ENCODE measurements at places on chromosomes 3 and 15.

- DNase-seq, result no peak
Observed at GRCh38 chr3:132344666-132345280, 27.6 kb downstream of the ACP3 start.

DNA sequence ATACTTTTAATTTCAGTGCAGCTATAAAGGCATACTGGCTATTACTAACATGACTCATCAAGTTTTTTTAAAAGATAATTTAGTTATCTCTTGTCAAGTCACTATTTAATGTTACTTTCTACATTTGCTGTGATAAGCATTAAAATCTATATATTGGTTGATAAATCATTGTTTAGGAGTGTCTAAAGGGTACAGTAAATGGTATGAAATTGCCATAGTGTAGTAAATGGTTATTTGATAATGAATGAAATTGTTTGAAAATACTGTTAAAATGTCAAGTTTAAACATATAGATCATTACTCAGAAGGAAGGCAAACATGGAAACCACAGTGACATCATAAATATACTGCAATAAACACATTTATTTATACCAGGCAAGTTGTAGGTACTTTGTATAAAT, 13.2 kb upstream of the BNIP2 start:
- DNase-seq, result no peak

GRCh38 chr3:24303057-24303754, 191.4 kb downstream of the THRB start:
- DNase-seq, result no peak

GRCh38 chr3:124792341-124793040, 62.2 kb downstream of the UMPS start:
- no peak for DNase-seq

DNA sequence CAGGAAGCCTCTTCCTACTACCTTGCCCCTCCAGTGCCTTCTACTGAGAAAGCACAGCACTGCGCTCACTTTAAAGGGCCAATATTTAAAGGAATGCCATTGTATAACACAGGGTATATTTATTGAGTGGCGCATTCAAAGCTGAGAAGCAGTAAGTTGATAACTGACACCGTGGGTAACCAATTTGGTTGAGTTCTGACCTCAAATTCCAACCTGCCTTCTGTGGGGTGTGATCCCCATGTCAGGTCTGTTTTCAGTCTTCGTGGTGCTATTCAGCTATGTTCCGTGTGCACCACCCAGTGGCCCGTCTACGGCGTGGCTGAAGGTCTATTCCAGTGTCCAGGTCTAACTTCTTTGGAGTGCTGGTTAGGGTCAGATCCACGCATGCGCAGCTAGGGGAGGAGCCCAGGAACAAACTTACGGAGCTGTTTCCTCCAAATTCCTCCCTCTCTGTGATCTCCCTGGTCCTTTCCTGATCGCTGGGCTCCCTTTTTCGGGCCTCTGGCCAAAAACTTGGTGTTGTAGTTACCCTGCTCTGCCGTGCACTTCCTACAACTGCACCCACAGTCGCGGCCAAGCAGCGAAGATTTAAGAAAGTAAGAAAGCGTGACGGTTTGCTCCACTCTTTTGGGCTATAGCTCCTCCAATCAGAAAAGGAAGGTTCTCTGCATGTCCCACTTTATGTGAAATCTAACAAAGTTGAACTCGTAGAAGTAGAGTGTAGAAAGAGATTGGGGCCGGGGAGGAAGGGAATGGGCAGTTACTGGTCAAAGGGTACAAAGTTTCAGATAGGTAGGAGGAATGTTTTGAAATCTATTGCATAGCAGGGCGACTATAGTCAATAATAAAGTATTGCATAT, 7.7 kb downstream of the LRRC2 start:
- peak; percentile 55 for DNase-seq

- DNase-seq, result no peak
Observed at GRCh38 chr15:68435966-68436365, 4.0 kb upstream of the ITGA11 start.

DNA sequence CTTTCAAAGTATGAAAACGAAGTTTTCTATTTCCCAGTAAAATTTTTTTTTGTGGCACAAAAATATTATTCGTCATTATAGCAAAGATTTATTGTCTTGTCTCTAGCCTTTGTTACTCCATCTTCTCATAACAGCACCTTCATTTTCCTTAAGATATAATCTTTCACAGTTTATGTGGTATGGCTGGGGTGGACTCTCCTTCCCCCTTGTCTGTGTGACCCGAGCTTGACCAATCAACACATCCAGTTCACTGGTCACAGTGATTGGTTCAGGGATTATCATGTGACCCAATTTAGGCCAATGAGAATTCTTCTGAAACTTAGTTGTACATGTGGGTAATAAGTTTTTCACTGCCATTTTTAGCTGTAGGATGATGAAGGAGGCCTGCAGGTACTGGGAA, 71.2 kb upstream of the DCBLD2 start:
- DNase-seq, result no peak

DNA sequence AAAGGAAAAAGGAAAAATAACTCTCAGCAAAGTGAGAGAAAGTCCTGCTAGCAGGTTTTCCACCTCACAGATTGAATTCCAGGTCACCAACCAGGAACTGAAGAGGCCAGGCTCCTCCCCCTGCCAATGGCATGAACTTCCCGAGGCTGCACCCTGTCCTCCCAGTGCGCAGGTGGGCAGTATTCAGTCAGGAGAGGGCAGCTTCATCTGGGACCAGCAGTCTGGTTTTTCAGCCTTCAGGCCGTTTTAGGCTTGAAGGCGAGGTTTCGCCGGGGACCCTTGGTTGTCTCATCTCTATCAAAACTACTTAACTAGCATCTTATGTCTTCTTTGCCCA, 41.2 kb downstream of the TRAT1 start:
- no peak for DNase-seq

DNA sequence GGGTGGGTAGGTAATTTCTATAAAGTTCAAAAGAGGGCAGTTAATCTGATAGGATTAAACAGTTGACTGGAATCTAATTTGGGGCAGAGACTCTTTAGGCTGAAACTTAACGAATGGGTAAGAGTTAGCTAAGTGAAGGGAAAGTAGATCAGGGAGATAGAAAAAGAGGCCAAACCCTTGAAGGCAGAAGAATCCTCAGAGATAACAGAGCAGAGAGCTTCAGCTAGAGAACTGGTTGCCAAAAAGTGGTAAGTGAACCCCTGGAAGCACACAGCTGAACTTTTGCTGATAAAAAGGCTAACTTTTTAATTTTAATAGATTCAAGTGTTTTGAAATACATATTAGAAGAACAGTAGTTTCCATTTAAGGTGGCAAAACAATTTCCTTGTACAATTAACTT, 99.2 kb downstream of the FHIT start:
- DNase-seq, result no peak

- DNase-seq, result no peak
Observed at GRCh38 chr15:63065262-63066221, 23.0 kb downstream of the TPM1 start.
